Esophagus muscularis mucosa (tissue), 4 donors: ENCODE measurements at places on chromosomes 5 and 9. TPM values are rescaled to one million over a fixed set of nuclear protein-coding genes. Genes with fewer than 3 reads are reported as not detected.

DNA sequence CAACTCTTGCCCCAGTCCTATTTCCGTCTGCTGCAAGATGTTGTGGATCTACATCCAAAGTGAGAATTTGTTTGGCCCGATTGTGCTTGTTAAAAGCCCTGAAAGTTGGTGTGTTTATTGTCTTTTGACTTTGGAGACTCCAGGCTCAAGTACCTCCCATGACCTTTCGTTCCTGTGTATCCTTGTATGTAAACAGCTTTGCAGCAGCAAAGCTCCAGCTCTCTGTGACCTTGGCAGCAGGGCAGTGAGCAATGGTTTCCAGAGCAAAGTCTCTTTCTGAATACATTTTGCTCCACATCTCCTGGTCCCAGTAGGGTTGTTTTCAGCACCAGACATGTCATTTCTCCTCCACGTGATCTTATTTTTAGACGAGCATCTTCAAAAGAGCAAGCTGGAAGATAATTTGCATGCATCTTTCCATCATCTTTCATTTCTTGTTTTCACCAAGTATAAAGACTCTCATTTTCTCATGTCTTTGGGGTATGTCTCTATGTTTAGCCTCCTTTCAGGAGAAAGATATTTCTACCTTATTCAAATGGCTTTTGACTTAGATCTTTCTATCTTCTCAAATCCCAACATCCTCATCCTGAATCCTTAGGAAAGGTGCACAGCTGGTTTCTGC, 68.1 kb upstream of the ERCC6L2 start:
- H3K4me3 ChIP-seq = no peak overlapping the region
- no peak for DNase-seq
- H3K27ac ChIP-seq = peak overlapping the region; percentile 46
- no peaks in the 10 kb centered on the region for H3K36me3 ChIP-seq

DNA sequence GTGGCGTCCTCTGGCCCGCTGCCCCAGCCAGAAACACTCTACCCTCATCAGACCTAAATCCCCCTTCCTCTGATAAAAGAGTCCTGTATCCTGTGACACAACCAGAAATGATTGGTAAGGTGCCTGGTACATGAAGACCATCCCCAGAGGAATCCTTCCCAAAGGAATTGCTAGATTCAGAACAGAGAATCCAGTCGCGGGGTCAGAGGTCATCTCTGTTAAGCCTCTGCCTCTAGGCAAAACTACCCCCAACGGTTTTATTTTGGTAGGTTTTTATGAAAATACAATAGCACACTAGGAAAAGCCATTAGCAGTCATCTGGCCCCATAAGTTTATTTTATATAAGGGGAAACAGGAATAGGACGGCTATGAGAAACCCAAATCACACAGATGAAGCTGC, 102.4 kb upstream of the HAND1 start:
- DNase-seq = no peak
- H3K27ac ChIP-seq = no peak overlapping the region
- H3K36me3 ChIP-seq = no peaks in the 10 kb centered on the region
- H3K27me3 ChIP-seq = no peaks in the 10 kb centered on the region
- H3K4me3 ChIP-seq = no peak overlapping the region

GRCh38 chr5:180006141-180006540, 65.4 kb downstream of the RNF130 start:
- no peak for DNase-seq
- H3K27me3 ChIP-seq = no peaks in the 10 kb centered on the region
- no peaks in the 10 kb centered on the region for H3K36me3 ChIP-seq
- peaks cover 18% of the 10 kb centered on the region for H3K4me1 ChIP-seq
- no peak overlapping the region for H3K4me3 ChIP-seq

DNA sequence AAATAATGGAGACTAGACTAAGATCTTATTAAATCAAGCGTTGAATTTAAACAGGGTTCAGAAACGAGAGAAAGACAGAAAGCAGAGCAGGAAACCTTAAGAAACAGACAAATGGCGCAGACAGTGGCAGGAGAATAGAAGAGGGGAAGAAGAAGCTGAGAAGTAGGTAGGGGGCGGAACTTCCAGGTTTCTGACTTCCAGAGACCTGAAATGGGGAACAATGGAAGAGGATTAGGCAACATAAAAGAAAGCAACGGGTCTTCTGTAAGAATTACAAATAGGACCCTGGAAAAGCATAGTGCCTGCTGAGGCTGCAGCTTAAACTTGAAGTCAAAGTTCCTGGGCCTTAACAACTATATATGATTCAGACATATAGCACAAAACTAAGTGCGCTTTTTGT, 101.7 kb downstream of the BNC2 start:
- H3K27ac ChIP-seq = no peak overlapping the region
- H3K4me1 ChIP-seq = peaks cover 33% of the 10 kb centered on the region
- no peaks in the 10 kb centered on the region for H3K36me3 ChIP-seq
- H3K27me3 ChIP-seq = no peaks in the 10 kb centered on the region

GRCh38 chr9:106708475-106709146, 154.4 kb upstream of the ZNF462 start:
- H3K4me3 ChIP-seq = no peak overlapping the region
- H3K27ac ChIP-seq = peak overlapping the region; percentile 41
- no peaks in the 10 kb centered on the region for H3K36me3 ChIP-seq
- DNase-seq = no peak

- DNase-seq = no peak
- H3K4me3 ChIP-seq = no peak overlapping the region
- H3K27ac ChIP-seq = no peak overlapping the region
- H3K27me3 ChIP-seq = peaks cover 21% of the 10 kb centered on the region
Measured at GRCh38 chr5:159073026-159073425, 26.7 kb downstream of the EBF1 start.

EPB41L4A gene
- 8.3 TPM for total RNA-seq

NPDC1 gene
- 119 TPM for total RNA-seq

MZB1 gene
- total RNA-seq = not detected

HAVCR2 gene
- total RNA-seq = 12.8 TPM
